Activated effector memory CD4-positive, alpha-beta T cell treated with anti-CD3 and anti-CD28 coated beads, Interleukin-2, amount 50 U/mL, for 16 hours (primary cell): ENCODE measurements at places on chromosomes 1 and 21.

DNA sequence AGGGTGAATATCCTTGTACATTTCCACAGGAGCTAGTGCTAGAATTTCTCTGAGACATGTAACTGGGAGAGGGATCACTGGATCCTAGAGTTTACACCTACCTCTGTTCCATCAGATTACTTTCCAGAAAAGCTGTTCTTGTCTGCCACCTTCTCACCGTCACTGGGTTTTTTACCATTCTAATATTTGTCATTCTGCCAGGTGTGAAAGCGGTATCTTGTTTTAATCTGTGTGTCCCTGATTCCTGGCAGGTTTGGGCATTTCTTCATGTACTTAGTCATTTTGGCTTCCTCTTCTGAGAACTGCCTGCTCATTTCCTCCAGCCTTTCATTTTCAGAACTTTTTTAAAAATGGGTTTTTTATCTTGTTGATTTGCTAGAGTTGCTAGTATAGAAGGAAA, 5.1 kb downstream of the PMF1 start:
- DNase-seq: no peak

DNA sequence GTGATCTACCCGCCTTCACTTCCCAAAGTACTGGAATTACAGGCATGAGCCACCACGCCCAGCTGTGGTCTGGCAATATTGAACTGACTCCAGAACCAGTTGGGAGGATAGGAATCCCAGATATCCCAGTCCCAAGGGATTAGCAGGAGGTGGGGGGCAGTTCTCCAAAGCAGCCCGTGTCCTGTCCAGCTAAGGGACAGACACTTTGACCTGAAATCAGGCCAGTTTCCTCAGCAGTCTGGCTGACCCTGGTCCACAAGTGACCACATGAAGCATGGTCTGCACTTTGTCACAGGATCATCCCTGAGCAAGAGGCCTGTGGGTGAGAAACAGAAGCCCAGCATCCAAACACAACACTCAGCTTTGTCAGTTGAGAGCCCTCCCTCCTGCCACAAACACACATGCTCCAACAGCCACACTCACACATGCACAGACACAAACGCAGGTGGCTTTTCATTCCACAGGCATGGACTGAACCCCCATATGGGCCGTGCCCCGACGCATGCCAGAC, 2.7 kb upstream of the FDPS start:
- no peak for DNase-seq

- DNase-seq: peak; percentile 67
Measured at GRCh38 chr1:65265651-65266351, 43.5 kb upstream of the DNAJC6 start.

DNA sequence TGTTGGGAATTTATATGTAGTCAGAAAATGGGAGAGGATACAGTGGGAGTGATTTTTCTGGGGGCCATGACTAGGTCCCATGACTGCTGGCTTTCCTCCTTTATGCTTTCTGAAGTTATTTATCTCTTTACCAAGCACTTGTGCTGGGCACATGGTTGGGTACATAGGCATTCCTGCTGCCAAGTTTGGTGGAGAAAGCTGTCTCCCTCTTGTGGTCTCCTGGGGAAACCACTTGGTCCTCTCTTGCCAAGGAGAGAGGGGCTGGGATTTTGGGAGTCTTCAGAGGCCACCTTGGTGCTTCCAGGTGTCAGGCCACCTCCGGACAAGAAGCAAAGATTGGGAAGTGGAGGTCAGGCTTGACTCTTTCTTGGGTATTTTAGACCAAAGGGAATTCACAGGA, 120.2 kb upstream of the KCNE2 start:
- DNase-seq: no peak

DNA sequence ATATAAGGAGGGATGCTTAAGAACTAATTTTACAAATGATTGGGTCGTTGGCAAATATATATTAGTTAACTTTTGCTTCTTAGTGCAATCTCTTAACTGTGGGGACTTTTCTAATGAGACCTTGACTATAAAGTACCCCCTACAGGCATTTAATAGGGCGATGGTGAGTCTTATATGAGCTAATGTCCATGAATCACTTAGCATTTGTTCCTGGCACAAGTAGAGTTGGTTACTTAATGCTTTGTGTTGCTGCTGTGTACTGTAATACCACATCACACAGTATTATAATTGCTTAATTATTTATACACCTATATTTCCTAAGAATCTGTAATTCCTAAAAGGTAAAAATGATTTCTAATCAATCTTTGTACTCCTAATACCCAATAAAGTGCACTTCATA, 25.3 kb upstream of the TMCO1 start:
- no peak for DNase-seq

- DNase-seq: no peak
Measured at GRCh38 chr21:37412603-37413360, 46.2 kb downstream of the DYRK1A start.

DNA sequence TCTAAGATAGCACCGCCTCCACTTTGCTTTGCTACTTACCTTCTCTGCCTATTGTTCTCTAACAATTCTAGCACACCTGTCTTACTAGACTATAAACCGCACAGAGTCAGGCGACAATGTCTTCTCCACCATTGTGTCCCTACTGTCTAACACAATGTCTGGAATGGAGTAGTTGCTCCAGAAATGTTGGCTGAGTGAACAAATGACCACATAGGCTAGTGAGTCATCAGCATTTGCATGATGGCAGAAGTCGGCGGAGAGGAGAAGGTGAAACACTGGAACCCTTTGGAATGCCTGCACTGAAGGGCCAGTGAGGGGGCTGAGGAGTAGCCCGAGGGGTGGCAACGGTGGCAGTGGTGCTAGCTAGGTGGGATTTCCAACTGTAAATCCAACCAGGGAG, 14.0 kb upstream of the PABPC4 start:
- no peak for DNase-seq

GRCh38 chr1:244844155-244845121, 9.0 kb downstream of the COX20 start:
- DNase-seq: no peak

DNA sequence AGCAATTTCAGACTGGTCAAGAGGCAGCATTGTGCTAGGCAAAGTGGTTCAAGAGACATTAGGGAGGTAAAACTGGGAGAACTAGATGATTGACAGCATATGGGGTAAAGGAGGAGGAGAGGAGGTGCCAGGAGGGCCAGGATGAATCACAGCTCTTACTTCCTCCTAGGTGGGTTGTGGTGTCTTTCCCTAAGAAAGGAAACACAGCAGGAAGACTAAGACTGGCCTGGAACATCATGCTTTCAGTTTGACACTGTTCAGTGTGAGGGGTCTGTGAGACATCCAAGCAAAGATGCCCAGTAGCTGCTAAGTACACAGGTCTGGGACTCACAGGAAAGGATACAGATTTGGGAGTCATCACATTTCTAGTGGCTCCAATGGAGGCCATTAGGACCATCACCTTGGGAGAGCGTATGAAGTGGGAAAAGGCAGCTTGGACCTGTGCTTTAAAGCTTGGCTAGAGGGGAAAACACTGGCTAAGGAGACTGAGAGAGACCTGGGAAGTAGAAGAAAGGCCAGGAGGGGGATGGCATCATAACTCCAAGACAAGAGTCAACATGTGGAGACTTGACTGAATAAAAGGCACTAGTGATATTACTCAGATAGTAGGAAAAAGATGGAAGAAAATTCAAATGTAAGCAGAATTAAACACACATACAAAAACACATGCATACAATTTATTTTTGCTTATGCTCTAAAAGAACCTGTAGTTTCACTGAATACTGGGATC, 17.3 kb downstream of the CD58 start:
- DNase-seq: no peak

DNA sequence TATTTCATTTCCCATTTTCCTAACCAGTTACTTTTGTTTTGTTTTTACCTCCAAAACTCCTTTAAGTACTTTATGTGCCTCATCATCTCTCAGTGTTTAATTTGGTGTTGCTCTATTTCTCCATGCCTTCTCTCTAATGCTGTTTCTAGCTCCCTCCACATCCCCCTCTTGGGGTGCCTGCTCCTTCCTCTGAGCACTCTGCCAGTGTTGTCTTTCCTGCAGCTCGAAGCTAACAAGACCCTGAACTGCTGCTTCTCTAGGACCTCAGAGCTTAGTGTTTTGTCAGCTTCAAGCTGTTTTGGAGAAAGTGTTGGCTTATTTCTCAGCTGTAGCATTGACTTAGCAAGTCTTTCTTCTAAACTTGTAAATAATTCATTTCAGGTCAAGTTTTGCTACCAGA, 290.6 kb downstream of the DPYD start:
- DNase-seq: no peak

- no peak for DNase-seq
Measured at GRCh38 chr1:151128800-151129199, 17.6 kb downstream of the SEMA6C start.

GRCh38 chr1:197633447-197634078, 141.7 kb downstream of the DENND1B start:
- DNase-seq: no peak

DNA sequence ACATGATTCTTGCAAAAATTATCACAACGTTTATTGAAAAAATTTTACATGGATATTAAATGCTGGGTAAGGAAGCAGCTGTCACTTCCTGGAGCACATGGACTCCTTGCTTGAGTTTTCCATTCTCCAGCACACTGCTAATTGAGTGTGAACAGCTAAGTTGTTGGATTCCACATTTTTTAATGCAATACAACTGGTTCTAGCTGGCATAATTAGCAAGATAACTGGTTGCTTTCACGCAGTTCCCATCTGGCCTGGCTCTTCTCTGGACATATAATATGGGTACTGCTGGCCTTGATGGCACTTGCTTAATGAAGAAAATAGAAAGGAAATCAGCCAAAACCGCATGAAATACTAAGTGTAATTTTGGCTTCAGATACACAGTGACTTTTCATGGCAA, 26.6 kb downstream of the RGS21 start:
- DNase-seq: no peak

DNA sequence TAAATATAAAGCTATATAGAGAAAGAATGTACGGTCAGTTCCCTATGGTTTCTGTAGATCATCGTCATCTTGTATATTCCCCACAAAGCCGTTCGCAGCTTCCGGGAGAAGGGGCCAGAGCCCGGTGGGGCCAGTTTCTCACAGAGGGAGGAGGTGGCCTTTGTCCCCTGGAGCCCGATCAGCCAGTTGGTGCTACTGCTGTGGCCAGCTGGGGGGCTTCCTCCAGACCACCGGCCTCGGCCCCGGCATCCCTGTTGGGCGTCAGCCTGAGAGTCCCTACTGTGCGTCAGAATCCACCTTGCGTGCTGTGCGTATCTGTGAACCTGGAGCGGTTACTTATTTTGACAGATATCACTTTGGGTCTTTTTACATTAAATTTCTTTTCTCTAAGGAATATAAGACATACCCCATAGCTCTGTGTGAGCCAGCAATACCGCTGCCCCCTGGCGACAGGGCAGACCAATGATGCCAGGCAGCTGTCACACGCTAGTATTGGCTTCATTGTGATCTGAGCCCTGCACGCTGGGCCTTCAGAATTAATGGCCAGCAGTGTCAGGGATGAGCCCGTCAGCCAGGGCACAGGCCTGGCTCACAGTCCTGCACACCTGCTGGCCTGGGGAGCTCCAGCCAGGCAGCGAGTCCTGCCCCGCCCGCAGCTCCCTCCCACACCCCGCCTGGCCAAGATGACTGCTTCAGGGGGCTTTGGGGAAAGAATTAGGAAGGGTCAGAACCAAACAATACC, 145.9 kb downstream of the PGBD5 start:
- peak; percentile 63 for DNase-seq

DNA sequence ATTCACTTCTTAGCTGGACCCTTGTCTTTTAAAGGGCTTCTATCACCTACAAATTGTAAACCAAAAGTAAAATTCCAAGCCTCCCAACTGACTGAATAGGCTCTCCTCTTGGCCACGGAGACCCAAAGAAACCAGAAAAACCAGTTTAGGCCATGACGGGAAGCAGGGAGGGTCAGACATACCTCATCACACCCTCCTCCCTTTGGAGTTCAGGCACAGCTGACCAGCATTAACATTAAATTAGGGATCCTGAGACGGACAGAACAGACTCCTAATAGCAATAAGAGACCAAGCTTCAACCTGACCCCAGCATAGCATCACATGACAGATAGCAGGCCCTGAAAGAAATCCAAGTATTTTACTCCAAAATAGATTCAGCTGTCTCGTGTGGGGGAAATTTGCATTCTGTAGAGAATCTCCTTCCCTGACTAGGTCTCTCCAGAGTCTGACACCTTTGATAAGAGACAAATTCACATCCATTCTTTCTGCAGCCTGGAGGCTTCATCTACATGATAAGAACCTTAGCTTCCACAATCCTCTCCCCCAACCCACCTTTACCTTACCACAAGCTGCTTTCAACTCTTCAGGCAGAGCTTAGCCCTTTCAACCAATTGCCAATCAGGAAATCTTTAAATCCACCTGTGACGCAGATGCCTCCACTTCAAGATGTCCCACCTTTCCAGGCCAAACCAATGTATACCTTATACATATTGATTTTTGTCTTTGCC, 177.1 kb upstream of the RAB4A start:
- DNase-seq: no peak

GRCh38 chr21:29256126-29256910, 42.4 kb upstream of the BACH1 start:
- DNase-seq: no peak

- DNase-seq: no peak
Measured at GRCh38 chr1:106111044-106111443, 945.4 kb upstream of the PRMT6 start.

GRCh38 chr1:94719926-94720793, 100.0 kb upstream of the SLC44A3 start:
- DNase-seq: no peak

GRCh38 chr1:172883844-172884243, 166.9 kb downstream of the TNFSF18 start:
- DNase-seq: no peak

- no peak for DNase-seq
Measured at GRCh38 chr1:46086576-46086975, 45.9 kb downstream of the PIK3R3 start.

DNA sequence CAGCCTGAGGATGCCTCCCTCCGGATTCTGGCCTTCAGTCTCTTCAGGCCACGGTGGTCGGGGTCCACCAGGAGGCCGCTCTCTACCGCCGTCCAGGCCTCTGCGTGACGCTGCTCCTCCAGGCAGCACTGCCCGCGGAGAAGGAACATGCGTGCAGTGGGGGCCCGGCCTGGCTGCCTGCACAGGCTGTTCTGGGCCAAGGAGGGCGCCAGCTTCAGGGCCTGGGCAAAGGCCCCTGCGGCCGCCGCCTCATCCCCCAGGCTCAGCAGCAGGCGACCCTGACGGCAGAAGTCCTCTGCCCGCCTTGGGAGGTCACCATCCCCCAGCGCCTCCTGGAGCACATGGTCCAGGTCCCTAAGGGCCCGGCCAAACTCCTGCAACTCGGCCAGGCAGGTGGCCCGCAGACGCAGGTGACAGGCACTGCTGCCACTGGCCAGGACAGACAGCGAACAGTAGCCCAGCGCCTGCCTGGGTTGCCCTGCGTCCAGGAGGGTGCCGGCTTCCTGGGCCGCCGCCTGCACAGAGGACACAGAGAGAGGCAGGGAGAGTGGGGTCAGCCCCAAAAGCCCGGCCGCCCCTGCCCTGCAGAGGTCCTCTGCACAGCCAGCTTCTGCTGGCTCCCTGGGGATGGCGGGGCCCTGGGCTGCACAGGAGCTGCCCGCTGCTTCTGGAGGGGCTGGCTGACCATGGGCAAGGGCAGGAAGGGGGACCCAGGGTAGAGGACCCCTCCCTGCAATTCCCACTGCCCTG, 8.7 kb upstream of the MMEL1 start:
- DNase-seq: peak; percentile 62

GRCh38 chr1:206962272-206962671, 8.0 kb downstream of the FCAMR start:
- no peak for DNase-seq
